ENCODE measurements at places on chromosomes 2 and 18.

DNA sequence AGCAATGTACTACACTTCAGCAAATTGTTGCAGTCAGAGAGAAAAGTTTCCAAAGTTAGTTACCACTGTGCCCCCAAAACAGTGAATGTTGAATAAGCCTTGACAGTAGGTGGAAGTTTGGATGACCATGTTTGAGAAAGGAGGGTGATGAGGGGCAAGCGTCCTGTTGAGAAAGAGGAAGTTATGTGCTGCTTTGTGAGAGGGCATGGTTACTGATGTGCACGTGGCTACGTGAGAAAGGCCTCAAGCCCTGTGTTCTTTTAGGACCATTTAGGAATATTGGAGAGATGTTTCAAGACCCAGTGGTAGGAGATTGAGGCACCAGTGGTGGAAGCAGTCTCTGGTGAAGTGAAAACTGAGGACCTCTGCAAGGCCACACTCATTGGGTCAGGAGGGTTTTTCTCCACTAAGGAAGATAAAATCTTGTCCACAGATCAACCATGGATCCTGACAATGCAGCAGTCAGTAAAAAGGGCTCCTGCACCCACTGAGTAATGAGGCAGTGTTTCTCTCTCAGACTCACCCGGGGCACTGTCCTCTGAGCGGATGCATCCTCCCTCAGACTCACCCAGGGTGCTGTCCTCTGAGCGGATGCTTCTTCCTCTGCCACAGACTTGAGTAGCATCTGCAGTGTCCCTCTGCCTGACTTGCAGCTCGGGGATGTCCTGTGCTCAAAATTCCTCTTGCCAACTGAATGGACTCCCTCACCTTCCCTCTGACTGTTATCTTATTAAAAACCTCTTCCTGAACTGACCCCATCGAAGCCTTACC is 34.7 kb upstream of the ACTR3 start:
- DNase-seq = no peak

DNA sequence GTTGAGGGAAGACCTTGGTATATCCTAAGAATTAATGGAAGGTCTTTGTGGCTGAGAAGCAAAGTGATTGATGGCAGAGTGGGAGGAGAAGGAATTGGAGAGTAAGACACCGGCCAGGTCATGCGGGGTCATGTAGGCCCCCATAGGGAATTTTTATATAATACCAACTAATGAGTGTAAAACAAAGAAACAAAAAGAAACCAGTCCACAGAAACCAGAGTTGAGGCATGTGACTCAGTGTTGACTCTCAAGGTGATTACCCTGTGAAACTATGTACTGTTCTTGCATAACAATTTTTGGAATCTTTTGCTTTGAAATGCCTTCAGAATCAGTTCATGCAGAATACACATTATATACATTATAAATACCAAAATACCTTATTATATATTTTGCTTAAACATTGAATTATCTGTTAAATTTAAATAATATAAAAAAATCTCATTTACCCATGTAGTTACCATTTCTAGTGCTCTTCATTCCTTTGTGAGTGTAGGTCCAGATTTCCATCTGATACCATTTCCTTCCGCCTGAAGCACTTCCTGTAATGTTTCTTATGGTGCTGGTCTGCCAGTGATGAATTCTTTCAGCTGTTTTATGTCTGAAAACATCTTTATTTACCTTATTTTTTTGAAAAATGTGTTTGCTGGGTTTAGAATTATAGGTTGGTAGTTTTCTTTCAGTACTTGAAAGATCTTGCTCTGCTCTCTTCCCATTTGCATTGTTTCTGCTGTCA is 8.6 kb downstream of the CLIP4 start:
- DNase-seq = no peak

- DNase-seq = no peak
Observed at GRCh38 chr18:41323044-41323443, 632.0 kb upstream of the PIK3C3 start.

GRCh38 chr2:68098291-68098797 is 35.5 kb upstream of the C1D start:
- DNase-seq = no peak

DNA sequence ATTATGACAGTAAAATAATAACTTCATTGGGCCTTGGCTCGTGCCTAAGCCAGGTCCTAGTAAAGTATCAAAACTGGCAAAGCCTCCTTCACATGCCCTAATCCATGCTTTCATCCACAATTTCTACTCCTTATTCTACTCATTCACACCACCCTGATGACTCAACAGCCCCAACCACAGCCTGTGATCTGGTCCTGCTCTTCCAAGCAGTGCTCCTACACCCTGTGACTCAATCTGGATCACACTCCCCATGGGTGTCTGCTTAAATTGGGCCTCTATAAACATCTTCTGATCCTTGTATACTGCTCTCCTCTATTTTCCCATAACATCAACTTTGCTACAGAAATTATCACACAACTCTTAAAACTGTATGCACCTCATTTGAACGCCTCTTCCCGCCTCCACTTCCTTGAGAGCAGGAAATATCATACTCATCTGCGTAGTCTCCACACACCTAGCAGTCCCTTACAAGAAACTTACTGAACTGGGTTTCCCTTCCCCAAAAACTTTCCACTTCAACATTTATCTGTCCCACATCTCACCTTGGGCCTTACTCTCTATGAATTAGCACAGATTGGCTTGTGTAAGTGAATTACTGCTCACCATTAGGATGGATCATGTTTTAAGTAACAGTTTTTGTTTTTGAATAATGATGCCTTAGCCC is 15.9 kb downstream of the GTF3C3 start:
- no peak for DNase-seq

DNA sequence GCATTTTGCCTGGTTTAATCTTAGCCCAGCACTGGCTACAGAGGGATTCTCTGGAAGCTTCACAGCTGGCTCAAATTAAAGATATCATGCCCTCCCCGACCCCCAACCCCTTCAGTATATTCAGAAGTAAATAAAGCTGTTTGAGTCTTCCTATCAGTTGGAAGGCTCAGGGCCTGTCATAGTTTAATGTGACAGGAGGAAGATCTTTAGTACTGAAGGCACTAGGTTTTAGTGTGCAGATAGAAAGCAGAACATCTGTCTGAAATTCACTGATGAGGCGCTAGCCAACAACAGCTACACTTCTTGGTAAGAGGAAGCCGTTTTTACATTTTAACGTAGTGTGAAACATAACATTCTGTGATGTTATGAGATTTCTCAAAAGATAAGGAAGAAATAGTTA is 969.1 kb upstream of the CDH2 start:
- DNase-seq = no peak

DNA sequence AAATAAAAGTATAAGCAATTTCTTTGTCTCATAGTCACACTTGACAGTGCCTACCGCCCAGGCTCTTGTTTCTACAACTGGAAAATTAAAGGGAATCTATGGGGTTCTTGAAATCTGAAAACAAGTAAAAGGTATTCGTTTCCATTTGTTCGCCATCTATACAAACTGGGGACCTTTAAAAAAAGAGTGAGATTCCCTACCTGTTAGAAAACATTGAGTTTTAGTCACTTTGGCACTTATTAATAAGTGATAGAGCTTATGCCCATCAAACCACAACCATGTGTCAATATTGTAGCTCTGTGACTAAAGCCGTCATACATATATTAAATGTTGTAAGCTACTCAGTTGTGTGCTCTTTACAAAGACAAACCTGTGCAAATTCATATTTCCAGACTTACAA is 13.2 kb downstream of the FN1 start:
- DNase-seq = no peak

DNA sequence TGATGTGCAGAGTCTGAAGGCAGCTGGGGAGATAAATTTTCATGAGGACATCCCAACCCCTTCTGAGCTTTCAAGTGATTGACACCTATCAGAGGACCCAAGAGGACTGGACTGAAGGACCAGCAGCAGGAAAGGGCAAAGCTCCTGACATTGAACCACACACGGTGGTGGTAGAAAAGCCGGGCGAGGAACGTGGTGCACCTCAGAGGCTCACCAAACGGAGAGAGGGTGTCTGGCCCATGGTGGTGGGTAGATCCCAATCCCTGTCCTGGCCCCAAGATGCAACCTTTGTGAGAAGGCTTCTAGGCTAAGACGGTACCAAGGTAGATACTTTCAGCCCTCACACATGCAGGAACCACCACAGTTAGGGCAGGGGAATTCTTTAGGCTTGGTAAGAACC is 52.1 kb downstream of the FRZB start:
- DNase-seq = no peak

DNA sequence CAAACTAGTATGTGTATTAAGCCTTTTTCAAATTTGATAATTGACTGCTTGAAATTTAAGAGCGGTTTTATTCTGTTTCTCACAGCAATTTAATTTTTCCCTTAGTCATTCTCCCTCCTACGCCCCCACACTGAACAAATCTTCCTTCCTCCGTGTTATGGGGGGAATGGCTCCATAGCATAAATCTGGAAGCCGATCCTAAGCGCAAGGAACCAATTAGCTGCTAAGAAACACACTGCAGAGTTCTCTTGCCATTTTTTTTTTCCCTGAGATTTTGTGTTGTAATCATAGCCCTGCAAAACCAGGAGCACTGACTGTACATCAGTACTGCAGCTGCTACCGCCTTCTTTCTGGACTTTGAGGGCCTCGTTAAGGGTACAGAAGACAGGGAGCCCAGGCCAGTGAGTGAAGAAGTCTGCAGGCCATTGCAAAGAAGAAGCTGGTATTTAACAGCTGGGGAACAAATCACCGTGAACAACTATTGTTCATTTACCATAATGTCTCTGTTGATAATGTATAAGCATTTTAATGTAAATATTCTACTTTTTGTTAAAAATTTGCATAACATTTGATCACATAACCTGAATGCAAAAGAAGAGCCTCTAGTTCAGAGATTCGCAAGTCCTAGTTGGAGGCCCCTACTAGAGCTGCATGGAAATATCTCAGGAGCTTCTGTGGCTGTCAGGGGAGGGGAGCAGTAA is 264.0 kb downstream of the LRATD1 start:
- DNase-seq = no peak

GRCh38 chr2:178386986-178387597 is 63.9 kb downstream of the PRKRA start:
- no peak for DNase-seq

GRCh38 chr2:158968396-158969161 is at the start of gene TANC1:
TANC1 (plus strand) TSS chr2:158968640; CDS start chr2:159065911, 97,271 bp downstream.
- DNase-seq = peak; percentile 42

DNA sequence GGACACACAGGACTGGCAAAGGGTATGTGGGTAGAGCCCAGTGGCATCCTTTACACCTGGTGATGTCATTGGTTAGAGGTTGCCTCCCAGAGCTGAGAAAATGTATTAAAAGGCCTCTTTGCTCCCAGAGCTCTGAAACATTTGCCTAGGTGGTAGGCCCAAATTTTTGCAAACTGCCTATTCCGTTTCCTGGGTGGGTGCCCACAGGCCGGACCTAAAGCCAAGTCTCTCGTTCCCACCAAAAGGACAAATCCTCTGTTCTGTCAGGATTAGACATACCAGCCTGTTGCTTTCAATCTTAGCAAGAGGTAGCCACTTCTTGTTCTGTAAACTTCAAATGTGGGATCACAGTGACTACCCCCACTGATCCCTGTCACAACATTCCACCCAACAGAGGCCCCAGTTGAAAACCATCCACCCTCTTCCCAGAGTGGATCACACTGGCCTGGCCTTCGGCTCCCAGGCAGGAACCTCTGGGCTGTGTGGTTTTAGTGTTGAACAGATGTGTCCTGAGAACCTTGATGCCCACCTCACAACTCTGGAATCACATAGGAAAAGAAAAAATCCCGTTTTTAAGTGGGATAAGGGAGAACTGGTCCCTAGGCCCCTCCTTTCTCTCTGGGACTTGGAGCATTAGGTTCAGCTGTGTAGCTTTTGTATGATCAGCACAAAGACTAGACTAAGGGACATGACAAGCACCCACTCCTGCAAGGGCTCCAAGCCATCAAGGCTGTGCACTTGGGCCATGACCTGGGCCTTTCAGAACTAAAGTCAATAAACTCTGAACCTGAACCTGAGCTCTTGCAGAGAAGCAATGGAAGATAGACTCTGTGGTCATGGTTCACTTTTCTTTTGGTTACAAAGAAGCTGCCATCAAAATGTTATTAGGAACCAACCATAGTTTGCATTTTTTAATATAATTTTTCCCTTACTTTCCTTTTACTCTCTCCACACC is 211.3 kb downstream of the CYP26B1 start:
- no peak for DNase-seq

DNA sequence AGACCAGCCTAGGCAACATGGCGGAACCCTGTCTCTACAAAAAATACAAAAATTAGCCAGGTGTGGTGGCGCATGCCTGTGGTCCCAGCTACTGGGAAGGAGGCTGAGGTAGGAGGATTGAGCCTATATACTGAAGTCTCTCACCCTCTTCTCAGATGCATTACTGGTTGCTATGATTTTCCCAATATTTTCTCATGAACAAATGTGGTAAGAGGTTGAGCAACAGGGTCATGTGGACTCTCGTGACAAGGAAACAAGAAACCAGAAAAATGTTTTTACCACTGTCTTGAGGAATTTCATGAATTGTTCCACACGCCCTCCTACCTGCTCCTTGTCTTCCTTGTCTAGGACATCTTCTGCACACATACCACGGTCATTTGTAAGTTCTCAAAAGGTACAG is 12.4 kb downstream of the LMAN2L start:
- DNase-seq = no peak

DNA sequence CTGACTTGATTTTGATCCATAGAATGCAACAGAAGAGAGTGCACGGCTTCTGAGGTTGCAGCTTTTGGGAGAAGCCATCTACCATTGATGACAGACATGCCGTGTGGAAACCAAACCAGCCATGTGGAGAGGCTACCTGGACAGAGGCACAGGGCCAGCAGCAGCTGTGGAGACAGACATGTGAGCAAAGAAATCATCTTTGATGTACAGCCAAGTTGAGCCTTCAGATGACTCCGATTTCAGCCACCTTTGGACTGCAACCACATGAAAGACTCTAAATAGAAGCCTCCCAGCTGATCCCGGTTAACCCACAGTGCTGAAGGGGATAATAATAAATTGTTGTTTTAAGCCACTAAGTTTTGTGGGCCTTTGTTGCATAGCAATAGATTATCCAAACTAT is 54.2 kb downstream of the TSN start:
- no peak for DNase-seq

GRCh38 chr2:178962805-178963433 is 87.0 kb downstream of the CCDC141 start:
- DNase-seq = no peak

DNA sequence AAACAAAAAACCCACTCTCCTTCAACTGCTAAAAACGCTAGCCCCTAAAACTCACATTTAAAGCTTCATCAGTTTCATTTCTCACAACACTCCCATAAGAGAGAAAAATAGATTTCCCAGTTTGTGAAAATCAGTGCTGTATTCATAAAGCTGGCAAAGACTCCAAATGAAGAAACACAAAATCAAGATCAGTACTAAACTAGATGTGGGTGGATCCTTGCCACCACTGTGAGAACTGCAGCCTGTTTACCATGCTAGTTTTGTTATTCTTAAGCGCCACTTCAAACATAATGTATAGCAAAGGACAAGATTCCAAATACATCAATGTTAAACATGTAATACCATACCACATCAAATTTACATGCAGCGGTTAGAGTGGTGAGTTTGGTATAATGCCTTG is 104.5 kb upstream of the CCDC150 start:
- no peak for DNase-seq
